Dermis microvascular lymphatic vessel endothelial cell (primary cell): ENCODE measurements at places on chromosomes 4 and X.

- peak; percentile 6 for DNase-seq
Measured at GRCh38 chrX:115018040-115018647, 728 bp upstream of the IL13RA2 start.

DNA sequence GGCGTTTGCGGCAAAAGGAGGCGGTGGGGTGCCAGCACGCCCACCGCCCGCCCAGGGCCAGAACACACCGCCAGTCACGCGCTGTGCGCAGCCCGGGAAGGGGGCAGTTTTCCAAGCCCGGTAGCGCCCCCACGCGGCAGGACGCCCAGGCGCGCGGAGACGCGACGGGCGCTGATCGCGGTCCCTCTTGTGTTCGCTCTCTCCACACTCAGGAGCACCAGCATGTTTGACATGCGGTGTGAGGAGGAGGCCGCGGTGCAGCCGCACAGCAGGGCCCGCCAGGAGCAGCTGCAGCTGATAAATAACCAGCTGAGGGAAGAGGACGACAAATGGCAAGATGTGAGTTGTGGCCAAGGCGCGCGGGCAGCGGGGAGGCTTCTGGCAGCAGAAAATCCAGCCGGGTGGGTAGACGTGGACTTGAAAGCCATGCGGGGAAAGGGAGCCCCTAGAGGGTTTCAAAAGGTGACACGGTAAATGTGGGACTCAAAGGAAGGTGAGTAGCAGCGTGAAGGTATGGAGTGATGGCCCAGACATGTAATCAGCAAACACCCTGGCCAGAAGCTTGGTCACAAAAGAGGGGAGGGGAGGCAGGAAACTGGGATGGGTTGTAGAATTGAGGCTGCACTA lies 104.1 kb downstream of the PHOX2B start:
- peak; percentile 50 for DNase-seq

DNA sequence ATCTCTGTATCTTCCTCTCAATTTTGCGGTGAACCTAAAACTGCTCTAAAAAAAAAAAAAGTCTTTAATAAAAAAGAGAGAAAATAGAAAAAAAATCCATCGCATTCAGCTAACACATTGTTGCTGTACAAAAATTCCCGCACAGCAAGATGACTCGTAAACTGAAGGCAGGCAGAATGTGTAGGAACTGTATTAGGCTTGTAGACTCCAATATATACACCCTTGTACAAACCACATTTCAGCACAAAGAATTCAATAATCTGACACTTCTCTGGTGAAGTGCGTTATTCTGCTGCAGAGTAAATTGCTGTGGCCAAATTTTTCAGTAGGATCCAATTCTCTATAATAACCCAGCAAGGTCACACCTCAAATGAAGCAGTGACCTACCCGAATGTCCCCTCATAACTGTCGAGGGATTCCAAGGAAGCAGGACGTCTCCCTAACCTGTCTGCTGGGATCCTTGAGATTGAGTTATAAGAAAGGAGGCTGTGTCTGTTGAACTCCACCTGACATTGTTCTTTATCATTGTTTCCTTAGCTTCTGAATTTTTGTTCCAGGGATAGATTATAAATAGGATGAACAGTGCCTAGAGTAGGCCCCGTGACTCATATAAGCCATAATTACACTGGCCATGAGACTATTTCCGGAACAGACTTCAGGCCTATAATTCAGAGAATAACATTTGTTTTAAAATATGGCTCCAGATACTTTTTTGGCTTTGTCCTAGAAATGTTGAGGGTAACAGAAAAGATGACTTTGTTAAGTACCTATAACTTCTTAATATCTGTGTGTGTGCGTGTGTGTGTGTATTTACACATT lies 348.3 kb downstream of the PCDH7 start:
- DNase-seq, result peak; percentile 77

DNA sequence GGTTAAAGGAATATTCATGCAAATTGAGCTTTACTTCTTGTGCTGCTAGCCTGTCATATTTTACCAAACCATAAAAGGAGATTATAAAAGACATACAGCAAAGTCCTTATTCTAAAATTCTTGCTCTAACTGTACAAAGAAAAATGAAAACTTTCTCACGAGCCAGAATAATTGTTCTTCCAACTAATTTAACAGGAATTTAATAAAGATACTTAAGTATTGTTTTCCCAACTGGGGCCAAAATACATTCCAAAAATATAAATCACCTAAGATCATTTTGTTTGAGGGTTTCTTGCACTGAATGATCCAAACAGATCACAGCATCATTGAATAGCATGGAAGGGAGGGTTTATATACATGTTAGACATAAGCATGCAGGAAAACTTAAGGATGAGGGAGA lies 127.1 kb upstream of the PCDH18 start:
- no peak for DNase-seq

DNA sequence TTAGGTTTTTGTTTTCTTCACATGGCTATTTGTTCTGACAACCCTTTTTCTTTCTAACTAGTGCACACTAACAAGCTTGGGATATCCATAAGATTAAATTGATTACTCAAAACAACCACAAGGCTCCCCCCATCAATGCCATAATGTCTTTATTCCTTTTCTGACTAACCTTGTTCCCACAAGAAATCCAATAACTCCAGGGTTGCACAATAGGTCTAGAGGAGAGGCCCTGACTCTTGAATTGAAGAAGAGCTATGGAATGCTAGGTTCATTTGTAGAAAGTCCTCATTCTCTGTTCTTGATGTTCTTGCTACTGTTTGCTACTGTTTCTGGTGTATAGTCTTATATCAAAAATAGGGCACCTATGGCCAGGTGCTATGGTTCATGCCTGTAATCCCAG lies 71.0 kb downstream of the PRRG1 start:
- DNase-seq, result no peak
